ENCODE measurements at places on chromosomes 11 and 22. TPM values are rescaled to one million over a fixed set of nuclear protein-coding genes. Genes with fewer than 3 reads are reported as not detected.
A peak's percentile ranks its signal among the peaks of the same experiment; 100 is the strongest.

- no peak for DNase-seq
Measured at GRCh38 chr22:39739338-39740027, 154.1 kb downstream of the ENTHD1 start.

DNA sequence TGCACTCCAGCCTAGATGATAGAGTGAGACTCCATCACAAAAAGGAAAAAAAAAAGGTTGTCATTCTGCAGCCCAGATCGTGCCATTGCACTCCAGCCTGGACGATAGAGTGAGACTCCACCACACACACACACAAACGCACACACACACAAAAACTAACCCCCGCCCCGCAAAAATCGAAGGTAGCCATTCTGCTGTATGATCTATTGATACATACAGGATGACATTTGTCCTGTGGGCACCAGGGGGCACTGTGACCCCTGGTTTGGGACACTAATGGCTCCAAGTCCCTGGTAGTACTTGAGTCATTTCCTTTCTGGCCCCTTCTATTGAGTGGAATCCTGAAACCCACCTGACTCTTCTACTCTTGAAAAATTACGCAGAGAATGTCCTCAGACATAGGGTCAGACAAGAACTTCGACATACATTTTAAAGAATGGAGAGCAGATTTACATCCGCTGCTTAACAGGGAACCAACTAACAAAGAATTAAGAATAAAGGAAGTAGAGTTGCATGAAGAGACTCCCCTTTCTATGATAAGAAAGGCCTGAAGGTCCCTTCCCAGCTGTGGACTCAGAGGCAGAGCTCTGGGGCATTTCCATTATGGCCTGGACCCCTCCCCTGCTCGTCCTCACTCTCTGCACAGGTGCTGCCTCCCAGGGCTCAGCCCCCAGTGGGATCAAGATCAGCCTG lies 35.0 kb upstream of the PRAME start:
- DNase-seq, result peak; percentile 48

DNA sequence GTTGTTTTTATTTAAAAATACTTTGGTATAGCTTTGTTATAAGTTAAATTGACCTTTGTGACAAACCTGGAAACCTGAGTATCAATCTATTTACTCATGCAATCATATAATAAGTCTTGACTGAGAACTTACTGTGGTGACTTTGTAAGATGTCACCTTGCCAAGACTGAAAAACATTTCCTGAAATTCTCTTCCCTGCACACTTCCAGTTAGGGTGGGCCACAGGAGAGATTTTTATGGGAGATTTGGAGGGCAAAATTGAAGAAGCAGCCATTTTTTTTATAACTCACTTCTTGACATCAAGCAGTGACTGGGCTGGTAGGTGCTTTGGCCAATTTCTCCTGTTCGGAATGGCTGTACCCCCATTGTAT lies 31.4 kb upstream of the GLYAT start:
- no peak for DNase-seq

The GAS2L1 gene
- polyA plus RNA-seq, result 9.8 TPM

- no peak for DNase-seq
Measured at GRCh38 chr22:37255558-37256006, 11.5 kb upstream of the RAC2 start.

DNA sequence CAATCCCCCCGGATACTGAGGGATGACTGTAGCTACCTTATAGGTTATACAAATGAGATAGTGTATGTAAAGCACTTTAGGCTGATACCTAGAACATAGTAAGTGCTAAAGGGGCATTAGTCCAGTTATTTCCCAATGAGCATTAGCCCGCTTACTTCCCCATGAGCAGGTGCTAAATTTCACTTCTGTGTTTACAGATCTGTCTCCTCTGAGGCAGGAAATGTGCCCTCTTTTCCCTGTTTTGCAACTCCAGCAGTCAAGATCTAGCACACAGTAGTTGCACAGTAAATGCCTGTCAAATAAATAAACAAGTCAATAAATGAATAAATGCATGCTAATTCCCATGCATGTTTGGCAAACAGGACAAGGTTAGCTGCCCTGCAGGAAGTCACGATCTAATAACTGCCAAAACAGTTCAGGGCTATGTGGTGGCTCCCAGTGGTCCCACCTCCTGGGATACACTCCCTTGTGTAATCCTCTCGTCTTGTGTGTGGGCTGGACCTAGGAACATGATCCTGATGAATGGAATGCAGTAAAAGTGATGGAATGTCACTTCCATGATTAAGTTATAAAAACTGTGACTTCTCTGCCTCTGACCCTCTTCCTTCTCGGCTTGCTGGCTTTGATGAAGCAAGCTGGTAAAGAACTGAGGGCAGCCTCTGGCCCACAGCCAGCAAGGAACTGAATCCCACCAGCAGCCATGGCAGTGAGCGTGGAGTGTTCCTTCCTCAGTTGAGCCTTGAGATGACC lies 459.0 kb downstream of the SOX6 start:
- peak; percentile 75 for DNase-seq

GRCh38 chr11:32053151-32053888 lies 37.6 kb upstream of the RCN1 start:
- DNase-seq, result no peak

The MFRP gene
- not detected for polyA plus RNA-seq

GRCh38 chr11:34855021-34855753 lies 61.0 kb downstream of the APIP start:
- no peak for DNase-seq

- DNase-seq, result no peak
Measured at GRCh38 chr22:37192741-37193140, 4.7 kb upstream of the C1QTNF6 start.

DNA sequence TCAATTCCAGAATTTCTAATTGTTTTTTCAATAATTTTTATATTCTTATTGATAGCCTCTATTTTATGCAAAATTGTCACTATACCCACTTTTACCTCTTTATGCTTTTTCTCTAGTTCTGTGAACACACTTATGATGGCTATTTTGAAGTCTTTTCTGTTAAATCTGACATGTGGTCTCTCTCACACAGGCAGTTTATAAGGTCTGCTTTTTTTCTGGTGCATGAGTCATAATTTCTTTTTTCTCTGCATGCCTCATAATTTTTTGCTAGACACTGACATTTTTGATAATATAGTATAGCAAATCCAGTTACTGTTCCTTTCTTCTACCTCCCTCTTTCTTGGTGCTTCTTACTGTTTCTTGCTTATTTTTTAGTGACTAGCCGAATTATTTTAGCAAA lies 36.0 kb downstream of the ZBTB44 start:
- no peak for DNase-seq

The CRYBA4 gene
- not detected for polyA plus RNA-seq

DNA sequence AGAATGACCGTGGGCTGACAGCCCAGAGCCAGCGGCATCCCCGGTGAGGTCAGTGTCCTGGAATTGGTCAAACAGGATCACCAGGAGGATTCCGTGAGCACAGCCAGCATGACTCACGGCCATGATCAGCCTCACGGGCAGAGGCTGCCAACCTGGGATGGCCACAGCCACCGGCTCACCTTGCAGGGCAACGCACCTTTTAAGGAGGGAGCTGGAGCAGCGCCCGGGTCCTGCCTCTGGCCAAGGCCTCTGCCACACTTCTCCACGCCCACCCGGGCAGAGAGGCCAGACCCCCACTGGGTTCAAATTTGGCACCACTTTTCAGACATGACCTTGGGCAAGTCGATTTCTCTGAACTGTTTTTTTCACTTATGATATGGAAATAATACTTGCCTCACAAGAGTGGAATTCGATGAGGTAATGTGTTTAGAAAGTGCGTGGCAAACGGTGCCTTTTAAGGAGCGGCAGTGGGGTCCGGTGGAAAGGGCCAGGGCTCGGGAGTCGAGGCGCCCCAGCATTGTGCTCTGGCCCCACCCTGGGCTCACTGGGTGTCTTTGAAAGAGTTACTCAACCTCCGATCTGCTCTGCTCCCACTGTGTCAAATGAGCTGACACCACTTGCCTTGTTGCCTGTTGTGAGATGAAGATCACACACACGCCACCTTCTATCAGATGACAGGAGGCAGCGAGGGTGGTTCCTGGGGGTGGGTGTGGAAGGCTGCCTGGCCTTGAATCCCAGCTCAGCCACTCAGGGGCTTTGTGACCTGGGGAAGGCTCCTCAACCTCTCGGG lies 16.0 kb downstream of the TXN2 start:
- no peak for DNase-seq

GRCh38 chr22:43154887-43155536 lies 3.7 kb downstream of the TSPO start:
- DNase-seq, result no peak

DNA sequence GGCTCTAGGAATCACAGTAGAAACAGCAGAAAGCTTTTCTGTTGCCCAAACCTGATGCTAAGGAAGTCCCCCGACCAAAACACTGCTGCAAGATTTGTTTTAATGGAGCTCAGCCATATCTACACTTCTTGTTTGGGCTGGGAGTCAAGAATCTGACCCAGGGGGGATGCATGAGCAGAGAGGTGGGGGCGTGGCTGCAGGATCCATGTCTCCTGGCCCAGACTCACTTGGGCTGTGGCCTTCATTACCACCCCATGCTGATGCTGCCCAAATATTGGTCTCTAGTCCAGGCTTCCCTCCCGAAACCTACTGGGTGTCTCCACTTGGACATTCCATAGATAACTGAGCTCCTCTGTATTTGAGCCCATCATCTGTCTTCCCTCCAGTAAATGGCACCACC lies 361.5 kb upstream of the LARGE1 start:
- DNase-seq, result no peak

The FOLR2 gene
- polyA plus RNA-seq, result 7.9 TPM

- DNase-seq, result no peak
Measured at GRCh38 chr11:34006876-34007275, 44.7 kb upstream of the CAPRIN1 start.

The PANX3 gene
- not detected for polyA plus RNA-seq

The RAB38 gene
- 22.5 TPM for polyA plus RNA-seq

DNA sequence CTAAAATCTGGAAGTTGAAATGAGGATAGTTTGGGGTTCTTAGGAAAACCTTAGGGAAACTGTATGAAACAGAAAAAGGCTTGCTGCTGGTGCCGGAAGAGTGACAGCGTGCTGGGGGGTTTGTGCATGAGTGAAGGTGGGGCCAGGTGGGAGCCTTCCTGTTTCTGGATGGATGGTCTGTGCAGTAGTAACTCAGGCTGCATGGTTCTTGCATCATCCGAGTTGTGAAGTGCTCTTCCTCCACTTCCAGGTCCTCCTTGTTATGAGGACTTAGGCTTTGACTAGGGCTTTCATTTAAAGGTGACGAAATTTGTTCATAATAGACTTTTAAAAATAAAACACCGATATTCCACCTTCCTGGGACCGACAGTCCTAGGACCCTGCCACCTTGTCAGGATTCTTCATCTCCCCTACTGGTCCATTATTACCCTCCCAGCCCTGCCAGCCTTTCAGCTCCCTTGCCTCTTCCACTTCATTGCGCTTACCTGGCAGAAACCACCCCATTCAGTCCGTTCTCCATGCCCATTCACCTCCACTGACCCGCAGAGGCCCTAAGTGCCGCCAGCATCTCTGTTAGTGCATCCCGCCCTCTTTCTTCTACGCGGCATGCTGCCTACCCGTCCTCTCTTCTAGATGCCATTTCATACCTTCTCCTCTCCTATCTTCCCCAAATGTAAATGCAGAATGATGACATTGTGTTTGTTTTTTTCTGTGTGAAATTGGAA lies 47.3 kb downstream of the PPFIA1 start:
- DNase-seq, result no peak

The DBX1 gene
- not detected for polyA plus RNA-seq

GRCh38 chr11:119339589-119340334 lies 921 bp downstream of the C1QTNF5 start:
- DNase-seq, result no peak

The SHISAL1 gene
- polyA plus RNA-seq, result 1.9 TPM

DNA sequence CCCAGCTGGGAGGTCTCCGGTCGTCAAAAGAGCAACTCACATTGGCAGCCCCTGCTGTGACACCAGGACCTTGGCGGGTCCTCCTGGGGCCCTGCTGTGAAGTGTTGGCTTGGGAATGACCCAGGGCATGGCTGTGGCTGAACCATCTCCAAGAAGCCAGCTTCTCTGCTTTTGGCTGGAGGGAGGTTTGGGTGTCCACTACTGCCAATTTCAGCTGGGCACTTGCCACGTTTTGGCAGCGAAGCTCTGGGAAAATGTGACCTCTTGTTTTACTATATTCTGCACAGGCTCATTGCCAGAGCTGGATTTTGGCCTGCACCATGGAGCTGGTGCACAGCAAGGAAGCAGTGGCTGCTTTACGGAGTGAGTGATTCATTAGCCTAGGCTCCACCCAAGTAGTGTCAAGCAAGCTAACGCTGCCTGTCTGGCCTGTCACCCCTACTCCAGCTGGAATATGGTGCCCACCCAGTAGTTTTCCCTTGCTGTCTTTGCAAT lies 24.3 kb upstream of the SMCO4 start:
- no peak for DNase-seq

The TUBA8 gene
- polyA plus RNA-seq, result 3.7 TPM

GRCh38 chr22:20771918-20772625 lies 1.8 kb upstream of the SERPIND1 start:
- DNase-seq, result no peak

DNA sequence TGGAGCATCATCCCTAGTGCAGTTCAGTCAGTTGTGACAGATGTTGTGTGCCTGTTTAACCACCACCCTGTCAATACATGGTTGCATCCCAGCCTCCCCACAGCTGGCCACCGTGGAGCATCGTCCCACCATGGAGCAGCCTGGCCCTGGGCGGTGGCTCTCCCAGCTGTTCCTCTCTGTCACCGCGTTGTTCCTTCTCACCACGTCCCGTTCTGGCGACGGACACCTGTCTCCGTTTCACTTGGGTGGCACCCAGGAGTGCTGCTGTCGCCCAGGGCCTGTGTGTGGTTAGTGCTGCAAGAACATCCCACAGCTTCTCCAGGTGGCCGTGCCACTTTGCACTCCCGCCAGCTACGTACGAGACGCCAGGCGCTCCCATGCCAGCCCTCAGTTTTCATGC lies 26.5 kb downstream of the MUC6 start:
- DNase-seq, result no peak

- DNase-seq, result peak; percentile 63
Measured at GRCh38 chr11:62081378-62082291, 42.2 kb upstream of the INCENP start.

The CASP12 gene
- polyA plus RNA-seq, result 0.50 TPM

The ADAMTS8 gene
- 3.8 TPM for polyA plus RNA-seq

The VSIG2 gene
- polyA plus RNA-seq, result 10.1 TPM

GRCh38 chr11:124748481-124749343 lies 3.3 kb downstream of the VSIG2 start:
- no peak for DNase-seq

The TALDO1 gene
- polyA plus RNA-seq, result 129 TPM

All from renal pelvis (tissue), 12 donors.